ENCODE measurements at places on chromosomes 2 and 18.
A peak's percentile ranks its signal among the peaks of the same experiment; 100 is the strongest.

DNA sequence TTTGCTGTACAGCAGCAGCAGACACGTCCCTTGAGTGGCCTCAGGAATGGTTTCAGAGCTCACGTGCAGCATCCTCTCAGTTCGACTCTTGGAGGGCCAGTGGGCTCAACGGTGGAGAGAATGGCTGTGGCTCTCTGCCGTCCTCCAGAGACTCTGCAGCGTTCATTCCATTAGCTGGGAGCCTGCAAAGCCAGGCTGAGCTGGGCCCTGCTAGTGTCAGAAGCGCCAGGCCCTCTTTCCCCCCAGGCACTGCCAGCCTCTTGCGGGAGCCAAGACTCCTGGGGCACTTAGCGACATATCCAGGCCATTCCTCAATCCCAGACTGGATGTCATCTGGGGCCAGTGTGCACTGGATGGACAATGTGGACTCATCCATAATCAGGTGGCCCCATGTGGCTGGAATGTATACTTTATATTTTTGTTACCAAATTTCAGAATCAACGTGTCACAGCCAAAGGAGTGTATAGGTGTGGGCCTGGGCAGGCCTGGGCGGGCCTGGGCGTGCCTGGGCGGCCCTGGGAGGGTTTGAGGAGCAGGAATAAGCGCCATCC, 125.1 kb upstream of the EPAS1 start:
- DNase-seq: no peak

- no peak for DNase-seq
Measured at GRCh38 chr2:121338281-121338680, 53.3 kb upstream of the TFCP2L1 start.

- no peak for DNase-seq
Measured at GRCh38 chr2:127423478-127423843, 5.2 kb downstream of the PROC start.

GRCh38 chr2:54030396-54030741, 59.6 kb upstream of the PSME4 start:
- no peak for DNase-seq

GRCh38 chr2:197128126-197128525, 182.5 kb downstream of the ANKRD44 start:
- peak; percentile 43 for DNase-seq

DNA sequence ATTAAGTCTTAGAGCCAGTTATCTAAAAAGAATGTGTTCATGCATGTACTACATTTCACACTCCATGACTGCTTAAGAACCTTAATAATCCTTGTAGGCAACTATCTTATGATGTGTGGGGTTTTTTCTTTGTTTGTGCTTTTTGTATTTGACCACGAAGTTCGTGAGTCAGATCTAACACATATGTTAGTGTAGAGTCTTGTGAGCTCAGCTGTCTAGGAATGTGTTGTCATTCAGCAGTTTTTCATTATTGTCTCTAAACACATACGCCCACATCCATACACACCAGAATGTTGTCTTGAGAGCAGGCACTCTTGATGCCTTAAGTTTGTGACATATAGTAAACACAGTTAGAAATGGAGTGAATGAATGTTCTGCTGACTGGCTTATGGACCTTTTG, 38.4 kb downstream of the CAB39 start:
- peak; percentile 52 for DNase-seq

GRCh38 chr2:131093696-131094462, 619 bp upstream of the FAM168B start:
- DNase-seq: no peak

DNA sequence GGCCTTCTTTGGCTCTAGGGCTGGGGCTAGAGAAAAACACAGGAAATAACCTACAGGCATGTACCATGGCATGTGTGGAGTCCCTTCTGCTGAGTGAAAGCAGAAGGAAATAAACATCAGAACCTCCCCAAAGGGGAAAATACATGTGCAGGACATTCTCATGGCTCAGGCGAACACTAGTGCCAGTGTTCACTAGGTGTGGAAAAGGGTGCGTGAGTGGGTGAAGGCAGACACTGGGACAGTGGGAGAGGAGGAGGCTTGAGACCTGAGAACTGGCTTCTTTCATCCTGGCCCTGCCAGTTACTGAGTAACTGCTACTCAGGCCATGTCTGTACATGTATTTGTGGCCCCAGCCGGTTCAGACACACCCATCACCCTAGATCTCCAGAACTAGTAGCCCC, 268.2 kb downstream of the PRKCE start:
- DNase-seq: no peak

DNA sequence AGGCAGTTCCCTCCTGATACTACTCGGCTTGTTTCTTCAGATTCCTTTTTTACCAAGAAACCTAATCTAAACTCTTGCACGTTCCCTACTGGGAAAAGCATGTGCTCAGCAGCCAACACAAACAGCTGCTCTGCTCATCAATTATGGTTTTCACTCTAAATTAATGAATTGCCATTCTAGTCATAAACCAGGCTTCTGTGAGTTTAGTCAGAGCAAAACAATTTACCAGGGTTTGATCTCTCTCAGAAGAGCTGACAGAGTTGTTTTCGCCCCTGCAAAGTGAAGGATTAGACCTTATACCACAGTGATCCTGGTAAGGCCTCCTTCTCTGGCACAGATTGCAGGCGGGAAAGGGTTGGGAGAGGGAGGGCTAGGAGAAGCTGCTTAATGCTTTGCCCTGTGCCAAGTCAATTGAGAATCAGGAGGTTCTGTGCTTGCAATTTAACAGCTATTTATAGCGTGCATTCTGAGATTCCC, 57.2 kb downstream of the REEP1 start:
- no peak for DNase-seq

DNA sequence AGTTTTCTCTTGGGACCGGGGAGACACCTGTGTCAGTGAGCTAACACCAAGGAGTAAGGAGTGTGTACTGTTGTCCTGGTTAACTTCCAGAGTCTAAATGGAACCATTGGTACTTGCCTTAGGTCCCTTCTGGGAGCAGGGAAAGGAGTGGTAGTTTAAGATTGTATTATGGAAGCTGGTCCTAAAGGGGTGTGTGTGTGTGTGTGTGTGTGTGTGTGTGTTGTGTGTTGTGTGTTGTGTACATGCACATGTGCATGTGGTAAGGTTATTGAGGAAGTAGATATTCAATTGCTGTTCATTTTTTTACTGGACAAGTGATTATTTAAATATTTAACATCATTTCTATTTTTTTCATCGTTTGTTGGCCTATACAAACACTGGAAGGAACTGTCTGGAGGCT, 1.4 kb downstream of the APLF start:
- no peak for DNase-seq

DNA sequence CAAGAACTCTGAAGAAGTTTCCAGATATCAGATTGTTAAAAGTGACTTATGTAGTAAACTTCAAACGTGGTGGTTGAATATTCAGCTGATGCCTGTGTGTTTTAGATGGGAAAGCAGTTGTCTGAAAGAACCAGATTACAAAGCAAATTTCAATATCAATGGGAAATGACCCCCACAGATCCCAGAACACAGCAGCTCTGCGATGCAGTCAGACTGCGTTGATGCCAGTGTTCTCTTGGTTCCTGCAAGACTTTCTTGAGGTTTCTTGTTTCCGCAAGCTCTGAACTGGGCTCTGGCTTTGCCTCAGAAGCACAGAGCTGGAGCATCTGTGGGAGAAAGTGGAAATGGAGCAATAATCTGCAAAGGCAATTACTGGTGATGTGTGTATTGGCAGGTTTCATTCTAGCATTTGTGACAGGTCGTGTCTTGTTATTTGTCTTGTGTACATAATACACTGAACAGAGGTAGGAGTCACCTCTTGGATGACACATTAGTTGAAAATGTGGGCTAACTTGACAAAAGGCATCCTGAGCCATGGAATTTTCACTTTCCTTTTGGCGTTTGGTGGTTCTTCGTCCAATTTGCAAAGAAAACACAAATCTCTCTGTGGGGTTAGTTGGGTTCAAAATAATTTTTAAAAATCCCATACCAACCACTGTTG, 10.8 kb upstream of the LYPD6B start:
- no peak for DNase-seq

GRCh38 chr18:71238974-71239624, 950.3 kb downstream of the SOCS6 start:
- no peak for DNase-seq

GRCh38 chr2:140892436-140892835, 1238.4 kb downstream of the LRP1B start:
- no peak for DNase-seq

GRCh38 chr2:78980152-78980465, 45.4 kb upstream of the REG3G start:
- no peak for DNase-seq

- DNase-seq: no peak
Measured at GRCh38 chr2:215929602-215930335, 83.6 kb downstream of the MREG start.

- DNase-seq: no peak
Measured at GRCh38 chr18:42126586-42126985, 171.6 kb downstream of the PIK3C3 start.

GRCh38 chr2:20317197-20317596, 33.4 kb downstream of the PUM2 start:
- DNase-seq: peak; percentile 19

DNA sequence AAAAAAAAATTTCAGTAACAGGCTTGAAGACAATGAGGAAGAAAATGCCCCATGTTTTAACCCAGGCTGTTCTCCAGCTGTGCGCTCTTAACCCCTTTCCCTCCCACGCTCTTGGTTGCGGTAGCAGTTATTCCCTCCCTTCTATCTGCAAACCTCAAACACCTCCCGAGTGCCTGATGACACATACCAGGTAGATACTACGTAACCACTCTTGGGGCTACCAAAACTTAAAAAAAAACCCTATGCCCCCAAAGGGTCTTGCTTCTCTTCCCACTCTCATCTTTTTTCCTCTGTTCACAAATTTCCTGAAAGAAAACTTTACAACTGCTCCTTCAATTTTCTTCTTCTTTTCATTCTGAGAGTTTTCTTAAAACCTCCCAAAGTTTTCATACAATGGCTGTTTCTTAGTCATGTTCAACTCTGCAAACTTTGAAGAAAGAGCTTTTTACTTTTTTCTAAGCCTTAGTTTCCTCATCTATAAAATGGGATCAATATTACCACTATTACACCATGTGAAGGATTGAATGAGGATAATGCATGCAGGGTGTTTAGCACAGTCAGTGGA, 4.9 kb upstream of the DRC1 start:
- no peak for DNase-seq

DNA sequence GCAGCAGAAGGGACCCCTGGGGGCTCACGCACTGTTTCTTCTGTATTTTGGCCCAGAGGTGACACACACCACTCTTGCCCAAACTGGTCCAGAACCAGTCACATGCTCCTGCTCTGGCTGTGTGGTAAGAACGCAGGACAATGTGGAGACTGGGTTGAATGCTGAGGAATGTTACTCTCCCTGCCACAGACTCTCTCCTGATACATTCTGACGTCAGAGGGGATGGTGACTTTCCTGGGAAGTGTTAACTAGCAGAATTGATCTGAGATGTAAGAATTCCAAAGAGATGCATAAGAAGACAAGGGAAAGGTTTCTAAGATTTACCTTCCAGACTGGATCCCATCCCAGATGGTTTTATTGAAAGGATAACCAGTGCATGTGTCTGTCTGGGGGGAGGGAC, 100.8 kb downstream of the ASB1 start:
- no peak for DNase-seq

GRCh38 chr2:235594041-235594440, 100.2 kb downstream of the AGAP1 start:
- DNase-seq: peak; percentile 36

GRCh38 chr18:31156821-31157763, 5.6 kb downstream of the DSC1 start:
- no peak for DNase-seq

DNA sequence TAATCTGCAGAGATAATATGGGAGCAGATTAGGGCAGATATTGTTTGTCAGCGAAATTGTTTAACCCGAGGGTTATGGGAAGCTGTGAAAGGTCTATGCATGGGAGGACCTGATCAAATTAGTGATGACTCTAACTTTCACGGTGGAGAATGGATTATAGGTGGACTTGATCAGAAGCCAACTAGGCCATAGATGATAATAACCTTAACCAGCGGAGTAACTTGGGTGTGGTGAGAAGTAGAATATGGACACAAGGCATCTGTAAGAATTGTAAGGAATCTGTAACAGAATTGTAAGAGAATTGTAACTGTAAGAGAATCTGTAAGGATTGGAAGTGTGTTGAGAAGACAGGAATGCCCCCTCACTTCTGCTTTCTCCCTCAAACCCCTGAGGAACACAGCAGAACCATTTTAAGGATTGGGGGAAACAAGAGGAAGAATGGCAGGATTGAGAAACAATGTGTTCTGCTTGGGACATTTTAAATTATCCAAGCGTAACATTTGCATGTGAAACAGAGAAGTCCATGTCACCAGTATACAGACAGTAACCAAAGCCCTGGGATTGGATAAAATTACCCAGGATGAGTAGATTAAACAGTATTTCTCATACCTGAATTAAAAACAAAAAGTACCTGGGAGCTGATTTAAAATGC, 14.9 kb upstream of the SLC39A10 start:
- no peak for DNase-seq

GRCh38 chr2:100813527-100813926, 6.4 kb upstream of the NPAS2 start:
- DNase-seq: no peak

DNA sequence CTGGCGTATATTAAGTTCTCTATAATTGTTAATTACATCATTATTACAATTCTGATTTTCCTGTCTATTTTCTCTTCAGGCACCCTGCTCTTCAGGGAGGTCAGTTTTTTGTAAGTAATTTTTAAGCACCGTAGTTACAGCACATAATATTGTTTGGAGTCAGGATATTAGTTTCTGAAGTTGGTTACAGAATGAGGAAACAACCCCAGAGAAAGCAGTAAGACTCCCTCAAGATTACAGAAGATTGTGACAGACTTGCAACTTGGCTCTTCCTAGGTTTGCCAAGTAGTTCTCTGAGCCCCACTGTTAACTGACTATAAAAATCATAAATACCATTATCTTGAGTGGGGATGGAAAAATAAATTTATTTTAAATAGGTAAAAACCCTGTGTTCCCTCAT, 921 bp downstream of the RPE start:
- no peak for DNase-seq

DNA sequence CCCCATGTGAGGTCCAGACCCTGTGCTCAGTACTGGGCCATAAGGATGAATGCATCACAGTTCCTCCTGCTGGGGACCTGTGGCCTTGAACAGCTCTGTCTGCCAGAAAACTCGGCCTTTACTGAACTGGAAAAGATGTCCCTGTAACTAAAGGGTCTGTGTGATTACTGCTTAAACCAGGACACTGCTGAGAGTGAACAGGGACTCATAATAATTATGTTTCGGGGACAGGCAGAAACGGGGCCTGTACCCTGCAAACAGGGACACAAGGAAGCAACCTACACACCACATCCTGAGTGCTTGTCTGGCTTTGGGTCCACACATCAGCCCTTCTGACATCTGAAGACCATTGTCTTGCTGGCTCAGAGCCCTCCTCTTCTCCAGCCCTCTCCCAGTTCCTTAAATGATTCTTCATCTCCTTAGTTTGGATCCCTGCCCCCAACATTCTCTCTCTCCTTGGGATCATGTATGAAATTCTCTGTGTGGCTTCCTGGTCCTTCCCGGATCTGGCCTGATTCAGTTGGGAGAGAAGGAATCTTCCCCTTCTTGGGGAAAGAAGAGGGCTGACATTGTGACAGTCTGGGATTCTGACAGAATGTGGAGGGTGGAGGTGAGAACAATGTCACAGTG, 248.0 kb downstream of the MYCN start:
- no peak for DNase-seq

GRCh38 chr2:156401861-156402260, 34.3 kb upstream of the GPD2 start:
- no peak for DNase-seq

GRCh38 chr2:21466341-21466927, 342.7 kb downstream of the TDRD15 start:
- no peak for DNase-seq

GRCh38 chr2:200121931-200122330, 166.5 kb downstream of the MAIP1 start:
- DNase-seq: no peak

Measured in CD4-positive, alpha-beta T cell treated with Interleukin-2 at 100 ng/mL for 4 hours (primary cell).